ENCODE measurements at places on chromosomes 11 and 22. TPM values are rescaled to one million over a fixed set of nuclear protein-coding genes. Genes with fewer than 3 reads are reported as not detected.

The OR6A2 gene
- total RNA-seq, result 0.50 TPM

The CNGA4 gene
- total RNA-seq, result not detected

The TPBGL gene
- total RNA-seq, result not detected

The POTEH gene
- total RNA-seq, result not detected

The NPAS4 gene
- total RNA-seq, result 0.65 TPM

The TLCD5 gene
- 25.1 TPM for total RNA-seq

The PLAAT4 gene
- not detected for total RNA-seq

The C11orf42 gene
- not detected for total RNA-seq

The TRIM51G gene
- total RNA-seq, result not detected

The TBC1D22A gene
- 10.6 TPM for total RNA-seq

The SEC14L2 gene
- 5.7 TPM for total RNA-seq

The C22orf31 gene
- not detected for total RNA-seq
